ENCODE measurements at places on chromosomes 13 and 19.
A peak's percentile ranks its signal among the peaks of the same experiment; 100 is the strongest.

DNA sequence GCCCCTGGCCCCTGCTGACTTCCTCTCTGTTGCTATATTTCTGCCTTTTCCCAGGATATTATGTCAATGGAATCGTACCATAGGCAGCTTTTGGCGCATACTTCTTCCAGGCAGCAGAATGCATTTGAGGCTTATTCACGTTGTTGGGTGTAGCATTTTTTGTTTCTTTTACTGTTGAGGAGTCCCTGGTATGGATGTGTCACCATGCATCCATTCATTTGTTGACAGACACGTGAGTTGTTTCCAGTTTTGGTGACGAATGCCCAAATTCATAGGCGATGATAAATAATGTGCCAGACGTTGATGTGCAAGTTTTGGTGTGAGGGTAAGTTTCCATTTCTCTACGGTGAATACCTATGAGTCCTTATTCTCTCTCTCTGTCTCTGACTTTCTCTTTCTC, 5.0 kb downstream of the NFILZ start:
- no peak for DNase-seq

- DNase-seq: peak; percentile 51
These were observed 12.7 kb upstream of the HNRNPL start for GRCh38 chr19:38862321-38863059.

GRCh38 chr19:2047449-2048103, 3.5 kb downstream of the MKNK2 start:
- no peak for DNase-seq

DNA sequence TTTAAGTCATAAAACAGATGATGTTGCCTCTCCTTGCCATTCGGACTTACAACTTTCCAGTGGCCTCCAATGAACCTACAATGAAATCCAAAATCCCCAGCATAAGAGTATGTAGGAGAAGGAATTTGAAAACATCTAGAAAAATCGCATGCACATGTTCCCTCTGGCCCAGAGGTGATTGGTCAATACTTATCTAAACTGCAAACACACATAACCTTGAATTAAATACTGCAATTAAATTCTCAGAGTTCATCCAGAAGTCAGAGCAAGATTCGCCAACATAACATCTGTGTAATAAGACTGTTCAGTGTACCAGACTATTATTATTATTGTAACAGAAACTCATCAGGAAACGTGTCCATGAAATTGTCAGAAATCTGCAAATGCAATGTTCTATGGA, 82.2 kb upstream of the USP29 start:
- no peak for DNase-seq

DNA sequence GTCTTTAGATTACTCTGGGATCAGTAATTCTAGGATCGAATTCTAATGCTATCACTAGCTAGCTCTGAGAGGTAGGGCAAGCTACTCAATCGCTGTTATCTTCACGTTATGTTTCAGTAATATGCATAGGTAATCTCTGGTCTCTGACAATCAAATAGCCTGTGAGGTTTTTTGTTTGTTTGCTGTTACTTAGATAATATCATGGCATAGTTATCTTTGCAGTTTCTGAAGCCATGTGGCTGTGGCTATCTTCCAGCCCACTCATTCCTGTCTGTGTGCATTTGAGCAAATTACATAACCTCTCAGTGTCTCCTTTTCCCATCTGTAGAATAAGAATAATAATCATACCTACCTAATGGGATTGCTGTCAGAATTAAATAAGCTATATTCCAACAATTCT, 330.2 kb downstream of the PCDH9 start:
- no peak for DNase-seq

DNA sequence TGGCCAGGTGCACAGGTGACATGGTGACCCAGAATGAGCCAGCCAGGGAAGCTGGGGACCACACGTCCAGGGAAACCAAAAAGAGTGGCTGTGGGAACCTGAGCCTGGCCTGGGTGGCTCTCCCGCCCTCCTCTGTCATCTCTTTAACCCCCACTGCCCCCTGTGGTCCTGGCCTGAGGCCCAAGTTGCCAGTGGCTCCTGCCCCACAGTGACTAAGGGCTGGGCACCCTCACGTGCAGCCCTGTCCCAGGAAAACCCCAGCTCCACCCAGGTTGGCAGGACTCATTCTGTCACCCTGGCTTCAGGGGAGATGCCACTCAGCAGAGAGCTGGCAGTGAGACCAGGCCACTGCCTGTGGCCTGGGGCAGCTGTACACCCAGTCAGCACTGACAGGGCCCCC, 30.6 kb upstream of the ISYNA1 start:
- DNase-seq: no peak

DNA sequence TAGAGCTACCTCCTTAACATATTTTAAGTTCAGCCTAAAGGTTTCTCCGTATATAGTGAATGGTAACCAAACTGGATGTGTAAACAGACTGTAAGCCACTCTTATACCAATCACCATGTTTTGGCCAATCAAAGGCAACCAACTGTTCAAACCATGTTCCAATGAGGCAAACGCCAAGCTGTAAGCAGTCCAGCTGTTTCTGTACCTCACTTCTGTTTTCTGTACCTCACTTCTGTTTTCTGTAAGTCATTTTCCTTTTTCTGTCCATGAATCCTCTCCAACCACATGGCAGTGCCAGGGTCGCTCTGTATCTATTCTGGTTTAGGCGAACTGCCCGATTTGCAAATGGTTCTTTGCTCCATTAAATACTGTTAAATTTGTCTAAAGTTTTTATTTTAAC, 24.4 kb downstream of the COMMD6 start:
- DNase-seq: no peak

DNA sequence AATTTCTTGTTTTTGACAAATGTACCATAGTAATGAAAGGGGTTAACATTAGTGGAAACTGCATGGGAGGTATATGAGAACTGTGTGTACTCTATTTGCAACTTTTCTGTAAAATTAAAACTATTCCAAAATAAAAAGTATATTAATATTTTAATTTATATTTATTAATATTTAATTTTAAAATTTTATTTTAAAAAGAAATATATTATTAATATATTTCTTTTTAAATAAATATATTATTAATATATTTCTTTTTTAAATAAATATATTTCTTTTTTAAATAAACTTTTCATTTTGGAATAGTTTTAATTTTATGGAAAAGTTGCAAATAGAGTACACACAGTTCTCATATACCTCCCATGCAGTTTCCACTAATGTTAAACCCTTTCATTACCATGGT, 101.1 kb upstream of the SLC7A1 start:
- no peak for DNase-seq

DNA sequence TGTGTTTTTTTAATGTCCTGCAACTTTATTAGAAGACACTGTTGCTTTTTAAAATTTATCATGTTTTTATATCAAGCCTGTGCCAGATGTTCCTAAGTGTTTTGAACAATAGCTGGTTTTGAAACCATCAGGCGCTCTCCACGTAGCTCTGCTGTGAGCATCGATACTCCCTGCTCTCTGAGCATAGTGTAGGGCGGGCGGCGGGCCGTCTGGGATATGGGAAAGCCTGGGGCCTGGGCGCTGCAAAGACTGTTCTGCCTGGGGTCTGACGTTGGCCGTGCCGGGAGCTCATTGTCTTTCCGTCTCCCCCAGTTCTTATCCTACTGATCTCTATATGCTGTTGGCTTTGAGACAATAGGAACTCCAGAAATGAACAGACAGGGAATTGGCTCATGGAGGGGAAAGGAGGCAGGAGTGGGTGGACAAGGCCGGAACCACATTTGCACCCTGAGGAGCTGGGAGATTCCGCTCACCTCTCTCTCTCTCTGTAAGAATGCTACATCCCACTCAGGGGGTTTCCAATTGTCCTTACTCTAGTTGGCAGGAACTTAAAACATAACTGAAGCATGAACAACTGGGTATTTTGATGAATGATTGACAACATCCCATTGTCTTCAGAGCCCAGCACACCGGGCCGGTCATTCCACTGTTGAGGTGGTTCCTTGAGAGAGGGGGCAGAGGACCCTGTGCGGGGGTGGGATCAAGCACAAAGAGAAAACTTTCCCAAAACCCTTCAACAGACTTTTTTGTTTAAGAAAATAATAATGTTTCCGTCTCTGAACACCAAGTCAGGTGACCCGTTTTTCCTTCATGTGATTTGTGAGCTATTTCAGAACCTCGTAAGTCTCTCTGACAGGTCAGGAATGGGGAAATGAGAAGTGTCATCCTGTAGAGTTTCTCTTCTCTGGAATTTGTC, 64.7 kb downstream of the COL4A2 start:
- DNase-seq: no peak

DNA sequence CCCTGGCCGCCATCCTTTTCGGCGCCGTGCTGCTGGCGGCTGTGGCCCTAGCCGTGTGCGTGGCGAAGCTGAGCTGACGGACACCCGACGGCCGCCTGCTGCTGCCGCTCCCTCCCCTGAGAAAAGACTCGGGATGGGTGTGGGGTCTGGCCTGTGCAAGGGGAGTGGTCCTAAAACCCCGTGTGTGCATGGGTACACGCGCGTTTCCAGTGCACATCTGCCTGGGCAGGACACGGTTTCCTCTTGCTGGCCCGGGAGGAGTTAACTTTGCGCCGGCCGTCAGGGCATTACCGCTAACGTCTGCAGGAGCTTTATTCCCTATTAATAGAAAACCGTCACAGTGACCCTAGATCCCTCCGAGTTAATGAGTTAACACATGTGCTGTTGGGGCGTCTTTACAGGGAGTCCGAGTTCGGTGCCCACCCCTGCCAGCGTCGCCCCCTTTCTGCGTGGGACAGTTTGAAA, 1.3 kb downstream of the RGS9BP start:
- DNase-seq: peak; percentile 60

- no peak for DNase-seq
These were observed 39.6 kb upstream of the CYP4F8 start for GRCh38 chr19:15575406-15575805.

- no peak for DNase-seq
These were observed 649.1 kb upstream of the SLC10A2 start for GRCh38 chr13:103715335-103715734.

DNA sequence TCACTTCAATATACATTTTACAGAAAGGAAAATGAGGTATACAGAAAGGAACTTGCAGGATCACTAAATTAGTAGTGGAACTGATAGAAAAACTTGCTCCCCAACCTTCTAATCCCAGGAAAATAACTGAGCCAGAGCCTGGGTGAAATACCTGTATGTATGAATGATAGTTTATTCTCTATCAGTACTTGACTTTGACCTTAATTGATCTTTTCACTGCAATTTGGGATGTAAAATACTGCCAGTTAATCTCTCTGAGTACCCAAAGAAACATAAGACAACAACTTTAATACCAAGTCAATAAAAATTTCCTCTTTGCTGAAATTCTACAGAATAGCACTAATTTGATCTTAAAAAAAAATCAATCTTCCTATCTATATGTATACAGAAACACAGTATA, 33.3 kb downstream of the KATNAL1 start:
- DNase-seq: no peak

DNA sequence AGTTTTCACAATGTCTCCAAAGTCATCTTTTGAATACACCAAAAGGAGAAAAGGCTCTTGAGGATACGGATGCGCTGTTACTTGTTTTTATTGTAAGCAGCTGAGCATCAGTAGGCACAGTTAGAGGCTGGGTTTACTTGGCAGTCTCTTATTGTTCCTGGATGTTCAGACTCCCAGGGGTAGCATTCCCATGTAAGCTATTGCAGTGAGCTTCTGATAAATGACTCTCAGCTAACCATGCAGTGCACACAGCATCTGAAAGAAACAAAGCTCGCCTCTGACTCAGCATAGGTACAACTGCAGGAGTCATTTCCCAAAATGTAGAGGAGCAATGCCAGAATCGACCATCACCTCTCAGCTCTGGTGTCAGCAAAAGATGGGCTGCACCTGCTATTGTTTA, 84.8 kb downstream of the DCT start:
- no peak for DNase-seq

- DNase-seq: no peak
These were observed 5.0 kb downstream of the TDRD3 start for GRCh38 chr13:60402022-60402421.

- DNase-seq: no peak
These were observed 74.4 kb downstream of the ARHGAP35 start for GRCh38 chr19:46935066-46935663.

GRCh38 chr19:17246681-17247425, 1.1 kb upstream of the NR2F6 start:
- peak; percentile 90 for DNase-seq

DNA sequence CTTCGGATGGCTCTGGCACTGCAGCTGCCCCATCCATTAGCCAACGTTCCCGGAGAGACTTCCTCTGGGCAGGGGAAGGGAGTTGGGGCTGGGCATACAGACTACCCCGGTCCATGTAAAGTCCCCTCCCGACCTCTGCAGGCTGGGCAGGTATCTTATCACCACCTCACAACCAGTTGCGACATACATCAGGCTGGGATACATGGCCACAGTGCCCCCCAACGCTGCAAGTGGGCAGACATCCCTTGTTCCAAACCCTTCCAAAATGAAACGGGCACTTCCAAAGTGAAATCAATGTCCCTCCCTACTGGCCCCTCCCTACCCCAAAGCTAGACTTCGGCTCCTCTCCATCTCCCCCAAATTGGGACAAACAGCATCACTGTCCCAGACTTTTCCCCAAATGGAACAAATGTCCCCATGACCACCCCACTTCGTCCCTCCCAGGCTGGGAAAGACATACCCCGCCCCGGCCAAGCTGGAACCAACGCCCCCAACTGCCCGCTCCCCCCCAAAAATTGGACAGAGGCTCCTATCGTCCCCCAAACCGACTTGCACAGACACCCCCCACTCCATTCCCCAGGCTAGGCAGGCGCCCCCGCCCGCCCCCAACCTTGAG, 5.0 kb downstream of the PALM3 start:
- no peak for DNase-seq

DNA sequence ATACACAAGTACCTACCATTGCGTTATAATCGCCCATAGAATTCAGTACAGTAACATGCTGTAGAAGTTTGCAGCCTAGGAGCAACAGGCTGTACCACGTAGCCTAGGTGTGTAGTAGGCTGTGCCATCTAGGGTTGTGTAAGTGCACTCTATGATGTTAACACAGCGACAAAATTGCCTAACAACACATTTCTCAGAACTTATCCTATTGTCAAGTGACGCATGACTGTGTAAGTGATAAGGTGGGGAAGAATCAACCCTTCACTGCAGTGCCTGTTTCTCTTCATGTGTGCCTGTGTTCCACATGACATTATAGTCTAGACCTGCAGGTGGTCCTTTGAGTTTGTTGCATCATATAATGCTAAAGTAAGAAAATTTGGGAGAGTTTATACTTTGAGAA, 94.0 kb downstream of the PCDH9 start:
- no peak for DNase-seq

DNA sequence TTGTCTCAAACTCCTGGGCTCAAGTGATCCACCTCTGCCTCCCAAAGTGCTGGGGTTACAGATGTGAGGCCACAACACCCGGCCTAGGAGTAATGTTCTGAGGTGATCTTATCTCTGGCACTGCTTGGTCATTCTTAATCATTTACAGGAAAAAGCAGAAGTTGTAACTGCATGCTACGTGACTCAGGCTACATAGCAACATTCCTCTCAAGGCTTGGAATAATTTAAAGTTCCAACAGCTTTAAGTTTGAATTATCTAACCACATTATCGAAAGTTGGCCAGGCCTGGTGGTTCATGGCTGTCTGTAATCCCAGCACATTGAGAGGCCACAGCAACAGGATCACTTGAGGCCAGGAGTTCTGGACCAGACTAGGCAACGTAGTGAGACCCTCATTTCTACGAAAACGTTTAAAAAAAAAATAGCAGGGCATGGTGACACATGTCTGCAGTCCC, 3.9 kb upstream of the B9D2 start:
- DNase-seq: no peak
